ENCODE measurements at places on chromosomes 3 and 15.

- peak; percentile 43 for DNase-seq
Measured at GRCh38 chr3:56052188-56052587, 416.1 kb downstream of the ERC2 start.

DNA sequence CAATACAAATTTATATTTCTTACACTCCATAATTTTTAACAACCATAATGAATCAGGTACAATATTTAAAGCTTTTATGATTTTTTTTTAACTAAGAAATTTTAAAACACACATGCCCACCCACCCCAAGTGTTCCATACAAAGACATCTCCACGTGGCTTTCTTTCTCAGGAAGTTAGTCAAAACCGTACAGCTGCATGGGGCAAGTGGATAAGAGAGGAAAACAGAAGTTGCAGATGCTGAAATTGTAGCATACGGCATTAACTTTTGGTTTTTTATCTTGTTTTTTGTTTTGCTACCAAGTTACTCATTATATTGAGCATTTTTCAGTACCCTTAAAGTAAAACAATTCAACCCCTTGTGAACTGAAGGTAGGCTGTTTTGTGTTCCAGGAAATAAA is 14.8 kb downstream of the GNB4 start:
- DNase-seq, result no peak

DNA sequence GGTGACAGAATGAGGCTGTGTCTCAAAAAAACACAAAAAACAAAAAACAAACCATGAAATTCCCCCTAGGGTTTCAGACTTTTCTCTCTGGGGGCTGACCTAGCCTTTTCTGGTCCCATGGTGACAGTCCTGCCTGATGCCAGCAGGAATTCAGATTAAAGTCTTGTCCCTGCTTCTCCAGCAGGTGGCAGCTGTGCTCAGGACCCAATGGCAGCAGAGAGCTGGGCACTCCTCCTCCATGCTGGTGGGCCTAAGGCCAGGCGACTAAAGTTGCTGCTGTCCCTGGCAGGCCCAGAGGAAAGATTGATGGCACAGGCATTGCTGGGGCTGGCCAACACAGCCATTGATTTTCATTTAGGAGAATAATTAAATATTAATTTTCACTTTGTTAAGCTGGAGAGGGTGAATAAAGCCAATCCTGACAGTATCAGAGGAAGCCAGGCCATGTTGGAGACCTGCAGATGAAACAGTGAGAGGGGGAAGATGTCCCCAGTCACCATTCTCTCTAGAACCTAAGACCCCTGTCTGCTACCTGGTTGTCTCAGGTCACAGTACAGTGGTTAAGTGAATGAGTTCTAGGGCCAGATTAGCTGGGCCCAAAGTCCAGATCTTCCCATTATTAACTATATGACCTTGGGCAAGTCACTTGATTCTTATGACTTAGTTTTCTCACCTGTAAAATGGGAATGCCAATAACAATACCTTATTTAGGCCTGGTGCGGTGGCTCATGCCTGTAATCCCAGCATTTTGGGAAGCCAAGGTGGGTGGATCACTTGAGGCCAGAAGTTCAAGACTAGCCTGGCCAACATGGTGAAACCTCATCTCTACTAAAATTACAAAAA is 7.1 kb downstream of the CELF6 start:
- peak; percentile 46 for DNase-seq

DNA sequence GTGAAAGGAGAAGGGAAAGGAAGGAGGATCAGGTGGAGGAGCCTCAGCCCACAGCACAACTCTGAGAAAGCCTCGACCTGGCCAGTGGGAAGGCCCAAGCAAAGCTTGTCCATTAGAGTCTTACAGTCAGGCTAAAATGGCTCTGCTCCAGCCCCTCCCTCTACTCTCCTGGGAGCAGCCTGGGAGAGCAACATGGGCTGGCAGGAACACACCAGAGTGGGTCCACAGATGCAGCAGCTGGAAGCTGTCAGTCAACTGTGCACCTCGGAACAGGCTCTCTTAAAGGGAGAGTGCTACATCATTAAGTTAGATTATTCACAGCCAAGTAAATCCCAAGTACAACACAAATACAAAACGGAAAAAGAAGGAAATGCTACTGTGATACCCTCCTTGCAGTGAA is 98.0 kb upstream of the LIMD1 start:
- DNase-seq, result peak; percentile 44

DNA sequence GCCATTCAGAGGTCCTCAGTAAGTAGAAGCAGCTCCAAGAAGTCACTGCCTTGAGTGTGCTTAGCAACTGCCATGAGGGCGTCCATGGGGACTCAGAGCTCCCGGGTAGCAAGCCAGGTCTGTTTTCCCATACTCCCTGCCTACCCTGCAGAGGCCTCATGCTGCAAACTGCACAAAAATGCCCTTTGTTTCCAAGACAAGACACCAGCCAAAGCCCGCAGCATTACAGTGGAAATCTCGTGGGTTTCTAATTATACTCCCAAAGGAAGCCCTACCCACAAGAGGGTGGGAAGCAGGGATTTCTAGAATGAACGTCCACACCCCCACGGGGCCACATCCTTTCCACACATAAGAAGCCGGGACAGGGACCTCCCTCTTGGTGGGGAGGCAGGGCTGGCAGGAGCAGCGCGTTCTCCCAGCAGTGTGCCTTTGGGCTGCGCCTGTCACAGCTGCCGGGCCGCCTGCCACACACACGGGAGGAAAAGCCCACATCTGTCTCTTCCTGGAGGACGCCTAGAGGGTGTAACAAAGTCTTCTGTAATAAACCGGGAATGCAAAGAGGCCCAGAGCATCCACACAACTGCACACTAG is 31.1 kb downstream of the FAM174B start:
- DNase-seq, result peak; percentile 93

DNA sequence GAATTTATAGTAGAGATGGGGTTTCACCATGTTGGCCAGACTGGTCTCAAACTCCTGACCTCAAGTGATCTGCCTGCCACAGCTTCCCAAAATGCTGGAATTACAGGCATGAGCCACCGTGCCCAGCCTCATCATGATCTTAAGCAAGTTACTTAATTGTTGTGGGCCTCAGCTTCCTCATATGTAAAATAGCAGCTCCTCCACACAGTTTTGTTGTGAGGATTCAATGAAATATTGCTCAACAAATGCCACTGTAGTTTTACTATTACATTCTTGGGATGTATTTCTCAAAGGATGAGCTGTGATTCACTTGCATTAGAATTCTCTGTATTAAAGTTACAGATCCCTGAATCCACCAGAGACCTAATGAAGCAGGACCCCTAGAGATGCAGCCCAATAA is 168.8 kb downstream of the ADAMTS9 start:
- DNase-seq, result no peak

DNA sequence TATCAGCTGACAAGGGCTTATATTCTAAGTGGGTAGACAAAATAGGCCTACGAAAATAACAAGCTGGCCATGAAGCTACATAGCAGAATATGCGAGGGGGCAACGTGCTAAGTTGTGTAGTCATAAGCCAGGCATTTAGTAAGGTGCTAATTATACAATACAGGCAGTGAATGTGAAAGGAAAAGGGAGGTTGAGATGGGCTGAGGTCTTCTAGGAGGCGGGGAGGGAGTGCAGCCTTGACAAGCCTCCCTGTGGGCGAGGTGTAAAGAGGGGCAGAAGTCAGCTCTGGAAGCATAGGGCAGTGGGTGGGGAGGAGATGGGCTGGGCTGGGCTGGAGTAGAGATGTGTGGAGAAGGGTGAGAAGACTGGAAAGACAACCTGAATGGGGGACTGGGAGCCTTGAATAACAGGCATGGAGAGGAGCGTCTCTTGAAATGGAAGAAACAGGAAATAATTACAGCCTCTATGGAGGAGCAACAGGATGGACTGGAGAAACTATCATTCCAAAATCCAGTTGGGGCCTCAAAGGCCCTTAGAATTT is 1.2 kb downstream of the TIGIT start:
- no peak for DNase-seq

DNA sequence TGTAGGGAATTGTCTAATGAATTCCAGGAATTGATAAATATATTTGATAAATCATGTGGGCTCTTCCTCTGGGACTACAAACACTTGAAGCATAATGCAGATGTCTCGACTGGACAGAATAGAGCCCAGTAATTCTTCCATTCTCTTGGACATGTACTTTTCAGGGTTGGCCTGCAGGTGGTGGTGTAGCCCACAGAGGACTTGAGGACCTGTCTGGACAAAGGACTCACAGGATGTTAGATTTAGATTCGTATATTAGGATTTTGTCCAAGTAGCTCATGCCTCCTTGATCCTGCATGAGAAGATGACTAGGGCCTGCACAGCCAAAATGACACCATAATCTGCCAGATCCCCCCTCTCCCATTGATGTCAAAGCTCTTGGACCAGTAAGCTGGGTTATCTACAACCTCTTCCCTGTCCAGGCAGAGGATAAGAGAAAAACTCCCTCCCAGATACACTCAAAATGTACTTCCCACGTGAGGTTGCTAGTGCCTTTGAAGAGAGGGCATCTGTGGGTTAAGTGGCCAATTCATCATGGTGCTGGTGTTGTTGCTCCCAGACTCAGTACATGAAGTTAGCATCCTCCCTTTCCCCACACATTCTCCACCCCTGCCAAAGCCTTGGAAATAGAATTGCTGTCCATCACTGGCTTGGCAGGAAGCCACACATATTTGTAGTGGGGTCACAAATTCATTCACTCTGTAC is 88.6 kb upstream of the ZNF280D start:
- peak; percentile 71 for DNase-seq

DNA sequence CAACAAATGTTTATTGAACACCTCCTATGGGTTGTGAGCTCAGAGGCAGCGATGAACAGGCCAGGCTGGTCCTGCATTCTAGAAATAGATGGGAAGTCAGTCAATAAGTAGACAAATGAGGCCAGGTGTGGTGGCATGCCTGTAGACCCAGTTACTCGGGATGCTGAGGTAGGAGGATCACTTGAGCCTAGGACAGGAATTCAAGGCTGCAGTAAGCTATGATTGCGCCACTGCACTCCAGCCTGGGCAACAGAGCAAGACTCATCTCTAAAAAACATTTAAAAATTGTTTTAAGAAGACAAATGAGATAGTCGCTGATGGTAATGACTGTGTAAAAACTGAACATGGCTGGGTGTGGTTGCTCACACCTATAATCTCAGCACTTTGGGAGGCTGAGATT is 4.4 kb upstream of the RHO start:
- DNase-seq, result no peak

DNA sequence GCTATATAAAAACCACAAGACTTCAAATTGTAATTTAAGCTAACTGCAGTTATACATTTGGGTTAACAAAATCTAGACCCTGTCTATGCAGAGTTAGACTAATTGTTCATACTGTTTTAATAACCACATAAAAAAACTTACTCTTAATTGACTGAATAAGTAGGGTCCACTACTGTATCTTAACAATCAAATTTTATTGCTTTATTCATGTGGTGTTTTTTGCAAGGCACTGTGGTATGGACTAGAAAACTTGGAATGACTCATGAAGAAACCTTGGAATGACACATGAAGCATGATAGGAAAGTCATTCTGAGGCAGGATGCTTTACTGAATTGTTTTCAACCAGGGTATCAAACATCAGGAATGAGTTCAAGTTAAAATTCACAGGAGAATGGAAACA is 2.3 kb downstream of the SERP1 start:
- DNase-seq, result no peak

DNA sequence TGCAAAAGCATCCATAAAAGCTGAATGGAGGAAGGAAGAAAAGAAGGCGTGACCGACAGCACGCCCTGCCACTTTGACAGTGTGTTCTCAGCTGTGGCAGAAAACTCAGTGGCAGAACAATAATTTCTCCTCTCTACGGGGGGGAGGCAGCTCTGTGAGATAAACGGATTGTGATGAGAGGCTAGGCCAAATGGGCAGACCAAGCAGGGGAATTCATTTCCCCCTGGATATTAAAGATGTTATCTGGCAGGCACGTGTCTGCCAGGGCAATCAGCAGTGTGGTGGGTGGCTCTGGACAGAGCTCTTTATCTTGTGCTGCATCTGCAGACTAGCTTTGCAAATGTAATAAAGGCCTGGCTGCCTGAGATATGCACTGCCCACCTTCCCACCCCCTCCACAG is 1.9 kb upstream of the RMDN3 start:
- DNase-seq, result no peak

DNA sequence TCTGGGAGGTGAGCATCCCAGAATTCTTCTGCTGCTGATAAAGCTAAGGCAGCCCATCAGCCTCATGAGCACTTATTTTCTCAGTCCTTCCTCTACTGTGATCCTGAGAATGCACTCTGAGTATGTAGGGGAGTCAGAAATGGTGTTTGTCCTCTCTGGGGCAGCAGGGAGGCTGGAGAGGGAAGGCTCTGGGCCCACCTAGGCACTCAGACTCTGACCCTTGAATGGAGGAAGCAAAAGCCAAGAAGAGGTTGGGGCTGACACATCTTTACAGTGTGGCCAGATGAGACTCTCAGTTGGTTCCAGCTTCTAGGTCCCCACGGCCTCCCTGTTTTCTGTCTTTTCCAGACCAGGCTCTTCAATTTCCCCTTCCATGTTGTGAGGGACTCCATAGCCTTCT is 36.1 kb upstream of the BLM start:
- DNase-seq, result no peak

DNA sequence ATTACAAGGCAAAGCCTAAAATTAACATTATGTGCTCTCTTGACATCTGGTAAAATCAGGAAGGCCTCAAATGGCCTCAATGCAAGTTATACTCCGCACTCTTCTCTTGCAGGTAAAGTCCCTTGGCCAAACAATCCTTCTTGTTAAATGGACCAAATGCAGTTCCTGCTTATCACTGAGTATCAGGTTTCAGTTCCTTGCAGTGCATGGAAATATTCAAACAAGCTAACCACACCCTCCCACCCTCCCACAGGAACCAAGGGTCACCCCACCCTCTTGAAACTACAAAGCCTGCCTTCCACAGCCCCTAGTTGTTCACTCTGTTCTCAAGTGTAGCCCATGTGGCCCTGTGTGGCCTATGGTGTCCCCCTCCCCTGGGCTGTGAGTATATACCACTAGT is 171.9 kb upstream of the CADPS start:
- no peak for DNase-seq

- DNase-seq, result no peak
Measured at GRCh38 chr3:45166321-45166879, 20.2 kb upstream of the CDCP1 start.

DNA sequence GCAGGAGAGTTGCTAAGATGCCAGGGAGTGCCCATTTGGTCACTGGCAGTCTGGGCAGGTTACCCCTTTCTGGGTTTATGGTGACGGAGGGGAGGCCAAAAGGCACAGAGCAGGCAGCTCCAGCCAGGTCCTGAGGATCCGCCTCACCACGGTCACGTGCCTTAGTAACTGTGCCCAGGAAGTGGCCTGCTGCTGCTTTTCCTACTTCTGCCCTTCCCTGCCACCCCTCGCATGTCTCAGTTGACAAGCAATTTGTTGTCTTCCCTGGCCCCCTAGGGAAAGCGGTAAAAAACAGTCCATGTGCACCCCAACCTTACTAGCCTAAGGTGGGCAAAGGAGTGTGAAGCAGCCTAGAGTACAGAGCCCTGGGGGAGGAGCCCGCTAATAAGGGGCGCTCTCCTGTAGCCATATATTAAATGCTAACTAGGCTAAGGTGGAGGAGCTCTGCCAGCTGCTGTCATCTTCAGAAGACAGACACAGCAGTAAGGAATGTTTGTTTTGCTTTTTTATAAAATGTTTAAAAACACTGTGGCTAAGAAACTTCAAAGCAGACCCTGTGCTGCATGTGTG is 9.1 kb upstream of the LIPH start:
- no peak for DNase-seq

- no peak for DNase-seq
Measured at GRCh38 chr15:40785814-40786213, 16.0 kb downstream of the C15orf62 start.

All from right hindlimb (tissue), 1 donor.